ENCODE measurements at places on chromosomes 5 and 9.

DNA sequence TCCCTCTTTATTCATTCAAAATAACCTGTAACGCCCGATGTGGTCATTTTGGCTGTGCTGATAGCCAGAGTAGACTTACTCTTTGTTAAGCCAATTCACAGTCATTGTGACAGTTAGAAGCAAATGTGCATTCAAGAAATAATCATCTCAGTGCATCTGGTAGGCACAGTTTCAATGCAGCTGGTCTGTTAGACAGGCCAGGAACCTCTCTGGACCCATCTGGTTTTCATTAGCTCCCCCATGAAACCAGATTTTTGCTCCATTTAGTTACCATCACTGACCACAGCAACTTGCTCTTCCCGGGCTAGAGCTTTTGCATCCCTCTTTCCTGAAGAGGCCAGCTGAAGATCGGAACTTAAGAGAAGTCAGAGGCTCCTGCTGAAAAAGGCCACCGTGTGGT lies 284.2 kb downstream of the NSG2 start:
- no peak for DNase-seq

- no peak for DNase-seq
Measured at GRCh38 chr5:93596310-93596675, 13.3 kb downstream of the NR2F1 start.

DNA sequence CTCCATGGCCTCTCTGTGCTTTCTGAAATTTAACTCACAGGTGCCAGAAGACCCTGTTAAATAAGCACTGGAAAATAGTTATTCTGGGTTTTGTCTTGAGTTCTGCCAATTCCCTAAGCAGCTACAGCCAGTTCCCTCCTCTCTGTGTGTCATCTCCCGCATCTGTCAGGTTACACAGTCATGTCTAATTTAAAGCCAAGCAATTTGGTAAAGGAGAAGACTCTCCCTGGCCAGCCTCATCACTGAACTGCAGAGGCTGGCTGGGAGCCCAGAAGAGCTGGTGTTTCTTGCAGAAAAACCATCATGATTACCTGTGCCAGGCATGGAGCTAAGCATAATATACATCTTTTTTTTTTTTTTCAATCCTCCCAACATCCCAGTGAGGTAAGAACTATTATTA lies 141.3 kb upstream of the ZNF366 start:
- DNase-seq = no peak

GRCh38 chr9:16501141-16501540 lies 369.3 kb downstream of the BNC2 start:
- no peak for DNase-seq

GRCh38 chr5:93574491-93575305 lies 6.3 kb downstream of the NR2F1-AS1 start:
- DNase-seq = no peak

- no peak for DNase-seq
Measured at GRCh38 chr5:119177226-119177625, 106.3 kb downstream of the DMXL1 start.

DNA sequence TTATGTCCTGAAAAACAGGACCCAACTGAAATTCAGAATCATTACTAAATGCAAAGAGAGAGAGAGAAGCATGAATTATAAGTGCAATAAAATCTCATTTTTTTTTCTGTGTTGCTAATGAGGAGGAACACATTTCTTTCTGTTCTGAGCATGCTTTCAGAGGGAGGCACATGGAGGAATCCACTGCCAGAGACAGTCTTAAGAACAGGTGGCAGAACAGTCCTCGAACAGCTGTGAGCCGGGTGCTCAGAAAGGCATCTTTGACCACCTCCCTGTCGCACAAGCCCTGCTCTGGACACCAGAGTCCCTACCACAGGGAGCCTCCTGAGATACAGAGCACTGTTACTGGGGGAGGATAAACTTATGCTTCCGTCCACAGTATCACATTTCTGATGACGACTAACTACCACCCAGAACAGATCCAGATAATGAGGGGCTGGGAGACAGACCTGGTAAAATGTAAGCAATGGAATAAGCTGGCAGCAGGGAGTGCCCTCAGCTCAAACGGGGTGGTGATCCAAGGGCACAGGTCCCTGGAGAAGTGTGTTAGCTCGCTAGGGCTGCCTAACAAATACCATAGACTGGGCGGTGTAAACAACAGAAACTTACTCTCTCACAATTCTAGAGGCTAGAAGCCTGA lies 134.0 kb downstream of the SLC1A3 start:
- DNase-seq = no peak

DNA sequence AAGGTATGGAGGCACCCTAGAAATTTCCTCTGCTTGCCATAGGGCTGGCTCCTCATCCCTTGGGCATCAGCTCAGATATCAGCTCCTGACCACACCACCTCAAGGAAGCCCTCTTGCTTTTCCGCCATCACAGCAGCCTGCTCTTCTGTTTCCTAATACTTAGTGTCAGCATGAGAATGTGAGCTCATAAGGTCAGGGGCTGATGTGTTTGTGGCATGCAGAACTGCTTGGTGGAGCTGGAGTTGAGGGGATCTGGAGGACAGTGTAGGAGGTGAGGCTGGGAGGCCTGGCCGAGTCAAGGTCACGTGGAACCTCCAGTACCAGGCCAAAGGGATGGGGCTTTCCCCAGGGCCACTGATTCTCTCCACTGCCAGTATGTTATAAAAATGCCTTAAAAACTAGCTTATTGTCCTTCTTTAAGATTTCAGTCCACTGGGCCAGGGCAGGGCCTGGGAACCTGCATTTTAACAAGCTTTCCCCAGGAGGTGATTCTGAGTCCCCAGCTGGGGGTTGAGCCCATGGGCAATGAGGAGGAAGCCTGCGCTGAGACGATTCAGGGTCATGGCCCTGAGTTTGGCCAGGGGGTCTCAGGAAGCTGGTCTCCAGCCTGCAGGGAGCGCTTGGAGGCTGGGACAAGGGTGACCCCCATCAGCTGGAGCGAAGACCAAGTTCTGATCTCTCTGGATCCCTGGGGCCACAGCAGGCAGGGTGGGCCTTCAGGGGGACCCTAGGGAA lies 28.6 kb downstream of the DAB2IP start:
- no peak for DNase-seq

DNA sequence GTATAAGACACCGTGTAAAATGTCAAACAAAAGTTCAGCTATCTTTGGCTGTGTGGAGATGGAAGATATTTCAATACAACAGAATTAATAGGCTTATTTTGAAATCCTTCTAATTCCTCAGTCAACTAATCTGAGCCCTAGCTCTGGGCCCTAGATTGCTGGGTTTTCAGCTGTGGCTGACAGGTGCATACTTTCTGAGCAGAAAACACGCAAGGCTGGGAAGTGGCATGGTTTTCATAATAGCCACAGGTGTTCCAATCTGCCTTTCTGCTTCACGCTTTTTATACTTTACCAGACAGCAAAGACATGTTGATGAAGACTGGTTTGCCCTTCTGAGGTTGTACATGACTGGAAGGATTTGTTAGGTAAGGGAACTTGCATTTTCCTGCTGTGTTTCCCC lies 20.7 kb upstream of the XPA start:
- no peak for DNase-seq

DNA sequence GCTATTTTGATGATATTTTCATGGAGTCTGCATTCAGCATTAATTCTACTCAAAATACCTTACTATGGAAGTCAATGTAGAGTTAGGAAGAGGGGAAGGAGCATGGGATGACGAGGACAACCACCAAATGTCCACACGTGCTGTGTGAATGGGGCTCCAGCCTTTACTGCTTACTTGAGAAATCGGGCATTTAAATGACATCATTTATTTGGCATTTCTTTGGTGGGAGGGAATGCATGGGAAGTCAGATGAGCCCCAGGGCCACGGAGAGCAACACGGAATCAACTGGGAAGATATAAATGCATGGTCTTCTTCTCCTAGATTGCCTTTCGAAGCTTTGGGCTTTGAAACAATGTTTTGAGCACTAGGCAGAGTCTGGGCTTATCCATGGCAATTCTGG lies 458.5 kb upstream of the KLF4 start:
- DNase-seq = no peak

Measured in T-helper 9 cell (primary cell).